ENCODE measurements at places on chromosomes 1 and 21. TPM values are rescaled to one million over a fixed set of nuclear protein-coding genes. Genes with fewer than 3 reads are reported as not detected.

The ZNF593OS gene
- 0.49 TPM for polyA plus RNA-seq

The USP21 gene
- polyA plus RNA-seq, result 25.7 TPM

The TTC22 gene
- not detected for polyA plus RNA-seq

The IL19 gene
- not detected for polyA plus RNA-seq

The FCN3 gene
- polyA plus RNA-seq, result 0.62 TPM

The TNFSF18 gene
- 0.24 TPM for polyA plus RNA-seq

The KPRP gene
- not detected for polyA plus RNA-seq

The LRRN2 gene
- polyA plus RNA-seq, result 6.9 TPM

The ARHGAP30 gene
- polyA plus RNA-seq, result 3.0 TPM

The PCP4L1 gene
- 0.22 TPM for polyA plus RNA-seq

The SYDE2 gene
- 7.4 TPM for polyA plus RNA-seq

The LCE5A gene
- not detected for polyA plus RNA-seq

The C1orf74 gene
- 2.2 TPM for polyA plus RNA-seq

The HMGCS2 gene
- 0.08 TPM for polyA plus RNA-seq

The SLFNL1 gene
- polyA plus RNA-seq, result 0.91 TPM

The SLAMF1 gene
- polyA plus RNA-seq, result 0.19 TPM

The DNAJC28 gene
- 3.7 TPM for polyA plus RNA-seq

The NTRK1 gene
- 0.31 TPM for polyA plus RNA-seq

The SPRR3 gene
- not detected for polyA plus RNA-seq

The PIGP gene
- 29.0 TPM for polyA plus RNA-seq

The PTCH2 gene
- polyA plus RNA-seq, result 6.3 TPM
